ENCODE measurements at places on chromosomes 11 and 22.

DNA sequence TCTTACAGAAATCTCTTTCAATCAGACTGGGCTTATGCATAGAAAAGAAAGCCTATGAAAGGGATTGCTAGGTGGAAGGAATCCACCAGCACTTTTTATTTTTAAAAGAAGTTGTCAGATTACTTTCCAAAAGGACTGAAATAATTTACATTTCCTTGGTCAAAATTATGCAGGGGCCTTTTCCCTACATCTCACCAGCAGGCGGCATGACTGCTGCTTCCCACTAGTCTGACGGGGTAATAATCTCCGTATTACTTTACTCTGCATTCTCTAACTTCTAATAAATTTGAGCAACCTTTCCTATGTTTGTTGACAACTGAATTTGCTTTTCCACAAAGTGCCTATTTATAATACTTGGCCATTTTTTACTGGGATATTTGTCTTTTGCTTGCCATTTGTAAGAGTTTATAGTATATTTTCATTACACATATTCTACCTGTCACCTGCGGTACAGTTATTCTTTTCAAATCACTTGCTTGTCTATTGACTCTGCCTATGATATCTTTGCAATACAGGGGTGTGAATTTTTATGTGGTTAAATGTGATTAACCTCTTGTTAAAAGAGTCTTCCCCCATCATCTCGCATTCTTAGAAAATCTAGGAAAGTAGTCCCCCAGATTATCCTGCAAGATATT is 51.9 kb upstream of the USP47 start:
- no peak for DNase-seq

- DNase-seq: no peak
Observed at GRCh38 chr11:130908770-130909625, 7.3 kb downstream of the SNX19 start.

- no peak for DNase-seq
Observed at GRCh38 chr22:22941831-22942510, 54.4 kb downstream of the IGLL5 start.

GRCh38 chr22:17475318-17476230 is 87.7 kb upstream of the SLC25A18 start:
- DNase-seq: no peak

- DNase-seq: no peak
Observed at GRCh38 chr11:46669711-46670139, 30.7 kb downstream of the ARHGAP1 start.

DNA sequence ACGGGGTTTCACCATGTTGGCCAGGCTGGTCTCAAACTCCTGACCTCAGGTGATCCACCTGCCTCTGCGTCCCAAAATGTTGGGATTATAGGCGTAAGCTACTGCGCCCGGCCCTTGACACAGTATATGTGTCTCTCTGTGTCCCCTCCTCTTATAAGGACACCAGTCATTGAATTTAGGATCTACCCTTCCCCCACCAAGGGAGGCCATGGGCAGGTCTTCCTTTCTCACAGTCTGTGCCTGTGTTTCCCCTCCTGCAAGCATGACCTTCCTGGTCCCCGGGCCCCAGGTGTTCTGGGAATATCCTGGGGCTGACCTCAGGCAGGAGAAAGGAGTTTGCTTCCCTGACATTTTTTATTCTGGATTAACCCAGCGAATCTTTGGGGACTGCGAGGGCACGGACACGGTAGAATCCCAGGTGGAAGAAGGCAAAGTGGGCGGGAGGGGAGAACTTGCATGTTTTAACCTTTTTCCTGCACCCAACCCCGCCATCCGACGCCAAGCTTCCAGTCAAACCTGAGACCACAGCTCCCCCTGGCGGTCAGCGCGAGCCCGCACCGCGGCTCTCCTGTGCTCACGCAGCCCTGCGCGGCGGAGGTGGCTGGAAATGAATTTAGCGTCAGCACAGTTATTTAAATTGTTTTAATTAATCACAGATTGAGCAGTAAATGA is 42.1 kb upstream of the ISX start:
- peak; percentile 64 for DNase-seq

DNA sequence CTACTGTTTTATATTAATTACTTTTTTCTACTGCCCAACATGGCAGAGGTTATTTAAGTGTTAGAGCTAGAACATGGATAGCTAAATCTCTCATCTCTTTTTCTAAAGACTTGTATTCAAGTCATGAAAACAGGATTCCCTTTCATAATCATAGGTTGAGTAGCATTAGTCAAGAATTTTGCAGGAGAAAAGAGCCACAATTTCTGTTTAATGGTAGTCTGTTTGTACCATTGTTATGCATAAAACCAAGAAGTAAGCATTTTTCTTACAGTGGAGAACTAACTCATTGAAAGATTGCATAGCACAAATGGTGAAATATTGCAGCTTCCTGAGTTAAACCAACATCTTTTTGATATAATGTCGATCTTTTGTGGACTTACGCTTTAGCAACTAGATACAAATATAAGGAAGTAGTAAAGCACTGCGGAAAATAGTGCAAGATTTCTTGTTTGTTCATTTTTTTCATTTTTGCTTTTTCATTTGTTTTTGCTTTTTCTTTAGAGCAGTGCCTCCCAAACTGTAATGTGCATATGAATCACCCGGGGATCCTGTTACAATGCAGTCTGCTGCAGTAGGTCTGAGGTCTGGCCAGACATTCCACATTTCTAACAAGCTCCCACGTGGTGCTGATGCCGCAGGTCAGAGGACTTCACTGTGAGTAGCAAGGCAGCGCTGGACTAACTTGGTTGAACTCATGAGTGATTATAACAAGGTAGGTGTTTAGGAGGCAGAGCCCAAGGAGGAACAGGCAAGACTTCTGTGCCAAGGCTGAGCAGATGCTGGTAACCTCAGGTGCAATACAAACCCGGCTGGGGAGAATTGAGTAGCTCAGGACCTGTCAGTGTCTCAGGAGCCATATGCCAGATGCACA is 4.6 kb downstream of the ETS1 start:
- DNase-seq: no peak

- no peak for DNase-seq
Observed at GRCh38 chr11:96373826-96374225, 15.9 kb downstream of the CCDC82 start.

DNA sequence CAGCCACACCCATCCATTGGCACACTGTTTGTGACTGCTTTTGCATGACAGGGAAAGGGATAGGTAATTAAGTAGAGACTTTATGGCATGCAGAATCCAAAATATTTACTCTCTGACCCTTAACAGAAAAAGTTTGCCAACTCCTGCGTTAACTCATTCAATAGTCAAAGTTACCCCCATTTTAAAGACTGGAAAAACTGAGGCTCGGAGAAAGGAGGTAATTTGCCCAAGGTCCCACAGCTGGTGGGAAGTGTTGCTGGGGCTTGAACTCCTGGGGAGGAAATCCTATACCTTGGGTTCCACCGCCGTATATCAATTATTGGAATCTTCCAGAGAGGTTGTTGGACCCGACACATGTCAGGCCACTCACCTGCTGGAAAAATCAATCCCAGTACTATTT is 29.9 kb downstream of the MN1 start:
- DNase-seq: no peak

DNA sequence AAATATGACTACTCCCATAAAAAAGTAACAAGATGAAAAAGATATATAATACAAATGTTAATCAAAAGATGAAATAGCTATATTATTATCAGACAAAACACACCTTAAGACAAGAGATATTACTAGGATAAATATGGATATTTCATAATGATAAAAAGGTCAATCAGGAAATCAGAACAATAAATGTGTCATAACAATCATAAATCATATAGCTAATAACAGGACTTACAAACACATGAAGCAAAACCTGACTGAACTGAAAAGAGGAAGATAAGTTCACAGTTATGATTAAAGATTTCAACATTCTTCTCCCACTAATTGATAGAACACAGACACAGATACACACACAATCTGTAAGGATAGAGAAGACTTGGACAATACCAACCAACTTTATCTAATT is 47.2 kb downstream of the EIF3M start:
- DNase-seq: no peak

- DNase-seq: no peak
Observed at GRCh38 chr22:49935561-49935960, 17.1 kb downstream of the CRELD2 start.

GRCh38 chr11:99687320-99687719 is 666.6 kb downstream of the CNTN5 start:
- DNase-seq: no peak

DNA sequence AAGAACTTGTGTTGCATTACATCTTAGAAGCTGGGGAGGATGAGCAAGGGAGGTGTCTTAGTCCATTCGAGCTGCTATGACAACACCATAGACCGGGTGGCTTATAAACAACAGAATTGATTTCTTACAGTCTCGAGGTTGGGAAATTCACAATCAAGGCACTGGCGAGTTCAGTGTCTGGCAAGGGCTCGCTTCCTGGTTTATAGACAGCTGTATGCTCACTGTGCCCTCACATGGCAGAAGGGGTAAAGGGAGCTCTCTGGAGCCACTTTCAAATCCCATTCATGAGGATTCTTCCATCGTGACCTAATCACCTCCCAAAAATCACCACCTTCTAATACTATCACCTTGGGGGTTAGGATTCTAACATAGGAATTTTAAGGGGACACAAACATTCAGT is 150.0 kb upstream of the NECTIN1 start:
- no peak for DNase-seq

DNA sequence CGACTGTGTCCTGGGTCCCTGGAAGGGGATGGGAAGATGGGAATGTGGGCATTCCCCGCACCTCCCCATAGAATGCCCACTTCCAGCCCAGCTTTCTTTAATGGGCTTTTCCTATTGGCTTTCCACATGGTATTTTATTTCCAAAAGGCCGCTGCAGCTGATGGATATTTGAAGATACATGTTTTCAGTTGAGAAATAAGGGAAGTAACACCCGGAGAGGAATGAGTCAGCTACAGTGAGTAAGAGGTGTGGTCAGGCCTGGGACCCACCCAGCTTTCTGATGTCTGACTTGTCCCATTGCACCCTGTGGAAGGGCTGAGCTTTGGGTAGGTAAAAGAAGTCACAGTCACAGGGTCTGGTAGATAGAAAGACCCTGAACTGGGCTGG is 476.9 kb downstream of the MIAT start:
- no peak for DNase-seq

- peak; percentile 37 for DNase-seq
Observed at GRCh38 chr11:102047305-102047924, at the start of gene CFAP300. CFAP300 (plus strand) TSS chr11:102047437; CDS start chr11:102047471, 34 bp downstream.

- DNase-seq: no peak
Observed at GRCh38 chr11:12182302-12182675, 71.9 kb downstream of the MICAL2 start.

GRCh38 chr22:39765046-39765445 is 128.5 kb downstream of the ENTHD1 start:
- DNase-seq: no peak

GRCh38 chr11:61447601-61448551 is 18.0 kb downstream of the SDHAF2 start:
- DNase-seq: no peak

DNA sequence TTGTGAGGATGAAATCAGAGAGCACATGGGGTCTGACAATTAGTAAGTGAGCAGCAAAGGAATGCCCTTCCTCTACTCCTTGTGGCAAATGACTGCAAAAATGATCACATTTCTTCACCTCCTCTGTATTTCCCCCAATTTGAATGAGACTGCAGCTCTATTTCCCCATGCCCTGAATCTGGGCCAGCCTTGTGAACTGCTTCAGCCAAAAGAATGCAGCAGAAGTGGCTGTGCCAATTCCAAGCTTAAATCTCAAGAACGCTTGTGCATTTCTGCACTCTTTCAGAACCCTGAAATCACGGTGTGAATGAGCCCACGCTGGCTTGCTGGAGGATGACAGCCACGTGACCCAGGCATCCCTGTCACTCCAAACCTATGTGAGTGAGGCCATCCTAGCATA is 9.9 kb downstream of the SLC43A3 start:
- no peak for DNase-seq

DNA sequence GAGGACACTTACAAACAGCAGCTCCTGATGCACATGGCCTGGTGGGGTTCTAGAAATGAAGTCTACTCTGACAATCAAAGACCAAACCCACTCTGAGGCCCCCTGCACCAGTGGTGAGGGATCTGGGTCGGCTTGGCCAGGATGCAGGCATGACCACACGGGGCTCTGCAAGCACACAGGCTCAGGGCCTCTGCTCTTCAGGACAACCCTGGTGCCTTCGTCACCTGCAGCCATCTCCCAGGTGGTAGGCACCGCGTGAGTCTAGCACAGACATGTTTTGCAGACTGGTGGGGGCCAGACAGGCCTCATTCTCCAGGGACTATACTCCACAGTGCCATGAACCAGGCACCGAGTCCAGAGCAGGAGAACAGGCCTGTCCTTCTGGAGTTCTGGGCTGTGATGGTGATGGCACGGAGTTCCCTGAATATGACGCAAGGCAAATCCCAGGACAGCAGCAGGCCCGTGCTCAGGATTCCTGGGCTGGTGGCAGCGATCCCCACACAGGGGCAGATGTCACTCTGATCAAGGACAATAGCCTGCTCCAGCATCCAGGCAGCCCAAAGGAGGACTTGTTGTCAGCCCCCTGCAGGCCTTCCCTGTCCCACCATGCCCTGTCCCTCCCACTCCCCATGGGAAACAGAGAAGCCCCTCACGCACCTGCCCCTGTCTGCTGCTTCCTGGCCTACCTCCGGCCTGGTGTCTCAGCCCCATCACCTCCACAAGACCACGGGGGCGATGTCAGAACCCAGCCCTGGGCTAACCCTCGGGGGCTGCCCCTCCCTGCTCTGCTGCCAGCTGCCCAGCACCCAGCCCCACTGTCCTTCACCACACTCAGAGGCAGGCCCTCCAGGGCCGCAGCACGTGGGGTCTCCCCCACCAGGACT is 36.1 kb downstream of the GNB1L start:
- no peak for DNase-seq

GRCh38 chr11:130890039-130890745 is 26.1 kb downstream of the SNX19 start:
- no peak for DNase-seq

DNA sequence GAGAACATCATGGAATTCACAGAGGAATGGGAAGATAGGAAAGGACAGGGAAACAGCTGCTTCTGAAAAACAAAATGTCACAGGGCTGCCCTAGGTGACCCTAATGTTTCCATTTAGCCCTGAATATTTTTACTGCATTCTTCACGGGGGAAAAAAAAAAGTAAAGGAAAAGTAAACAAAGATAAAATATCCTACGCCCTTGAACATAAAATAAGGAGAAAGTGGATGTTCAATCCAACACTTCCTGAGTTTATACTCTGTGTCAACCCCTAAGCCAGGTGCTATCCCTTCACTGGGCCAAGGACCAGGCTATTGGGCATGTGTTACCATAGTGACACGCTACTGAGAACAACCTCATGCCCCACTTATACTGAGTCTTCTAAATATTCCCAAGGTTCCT is 84.7 kb downstream of the FAM76B start:
- no peak for DNase-seq
